Activated T-cell treated with anti-CD3 and anti-CD28 coated beads for 1 hour (primary cell): ENCODE measurements at places on chromosomes 2 and 18.

DNA sequence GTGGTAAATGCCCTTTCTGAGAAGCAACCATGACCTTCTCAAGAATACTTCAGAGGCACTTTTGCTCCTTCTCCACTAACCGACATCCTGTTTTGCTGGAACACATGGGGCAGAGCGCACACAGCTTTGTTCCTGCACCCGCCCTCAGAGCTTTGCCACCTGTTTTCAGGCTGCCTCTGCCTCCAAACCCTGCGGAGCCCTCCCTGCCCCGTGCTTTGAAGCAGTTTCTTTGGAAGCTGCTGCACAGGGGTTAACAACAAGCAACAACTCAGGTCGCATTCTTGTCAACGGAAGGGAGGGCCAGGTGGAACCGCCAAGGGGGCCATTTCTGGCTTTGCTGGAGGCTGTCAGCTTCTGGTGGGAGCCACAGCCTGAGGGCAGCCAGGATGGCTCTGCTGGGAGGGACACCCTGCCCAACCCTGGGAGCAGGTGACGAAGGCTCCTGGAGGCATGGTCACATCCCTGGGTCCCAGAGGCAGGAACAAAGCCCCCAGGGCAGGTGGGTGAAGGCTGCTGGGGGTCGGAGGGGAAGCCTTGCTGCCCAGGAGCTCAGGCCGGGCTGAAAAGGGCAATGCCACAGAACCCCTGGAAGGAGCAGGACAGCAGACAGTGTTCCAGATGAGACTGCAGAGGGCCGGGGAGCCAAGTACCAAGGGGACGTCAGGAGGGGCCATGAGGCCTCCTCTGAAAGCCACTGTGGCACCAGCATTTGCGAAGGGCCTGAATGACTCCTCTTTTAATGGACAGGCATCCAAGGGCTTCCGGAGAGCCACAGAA, 46.8 kb downstream of the MRPS5 start:
- peak; percentile 55 for DNase-seq

DNA sequence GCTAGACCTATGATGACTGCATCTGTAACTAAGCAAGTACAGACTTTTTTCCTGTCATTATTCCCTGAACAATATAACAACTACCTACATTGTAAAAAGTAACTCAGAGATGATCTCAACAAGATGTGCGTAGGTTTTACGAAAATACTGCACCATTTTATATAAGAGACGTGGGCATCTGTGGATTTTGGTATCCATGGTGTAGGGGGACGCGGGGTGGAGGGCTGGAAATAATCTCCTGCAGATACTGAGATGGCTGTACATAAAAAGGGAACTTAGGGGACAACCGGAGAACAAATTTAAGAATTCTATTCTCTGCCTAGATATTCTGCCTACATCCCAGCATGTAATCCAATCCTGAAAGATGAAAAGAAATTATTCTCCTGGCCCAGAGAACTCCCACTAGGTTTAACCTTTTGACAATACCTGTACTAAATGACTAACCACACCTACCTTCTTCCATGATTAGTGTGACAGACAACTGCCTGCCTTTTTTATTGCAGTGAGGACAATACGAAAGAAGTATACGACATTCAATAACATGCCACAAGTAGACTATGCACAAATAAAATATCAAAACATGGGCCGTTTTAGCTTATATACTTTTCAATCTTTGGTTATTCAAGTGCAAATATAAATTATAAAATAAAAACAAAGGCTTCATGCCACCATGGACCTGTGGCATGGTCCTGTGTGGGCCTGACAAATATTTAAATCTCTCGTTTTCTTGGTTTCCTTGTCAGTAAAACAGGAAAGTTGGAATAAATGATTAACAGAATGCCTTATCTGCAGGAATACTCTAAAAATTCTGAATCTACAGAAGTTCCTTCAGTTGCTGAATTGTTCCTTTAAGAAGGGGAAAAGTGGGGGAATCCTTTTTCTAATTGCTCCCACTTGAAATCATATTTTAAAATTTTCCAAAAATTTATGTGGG, 46.3 kb downstream of the RTN4 start:
- no peak for DNase-seq

DNA sequence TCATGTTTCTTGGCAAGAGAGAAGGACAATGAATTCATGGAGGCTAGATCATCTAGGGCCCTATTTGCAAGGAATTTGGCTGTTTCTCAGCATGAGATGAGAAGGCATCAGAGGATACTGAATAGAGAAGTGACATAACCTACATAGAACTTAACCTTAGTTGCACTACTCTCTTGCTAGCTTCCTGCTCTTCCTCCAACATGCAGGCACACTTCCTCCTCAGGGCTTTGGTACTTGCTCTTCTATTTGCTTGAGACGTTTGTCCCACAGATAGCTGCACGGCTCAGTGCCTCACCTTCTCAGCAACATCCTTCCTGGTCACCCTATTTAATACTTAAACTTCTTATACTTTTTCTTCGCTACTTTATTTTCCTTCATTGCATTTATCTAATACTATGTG, 20.0 kb upstream of the LANCL1 start:
- no peak for DNase-seq

DNA sequence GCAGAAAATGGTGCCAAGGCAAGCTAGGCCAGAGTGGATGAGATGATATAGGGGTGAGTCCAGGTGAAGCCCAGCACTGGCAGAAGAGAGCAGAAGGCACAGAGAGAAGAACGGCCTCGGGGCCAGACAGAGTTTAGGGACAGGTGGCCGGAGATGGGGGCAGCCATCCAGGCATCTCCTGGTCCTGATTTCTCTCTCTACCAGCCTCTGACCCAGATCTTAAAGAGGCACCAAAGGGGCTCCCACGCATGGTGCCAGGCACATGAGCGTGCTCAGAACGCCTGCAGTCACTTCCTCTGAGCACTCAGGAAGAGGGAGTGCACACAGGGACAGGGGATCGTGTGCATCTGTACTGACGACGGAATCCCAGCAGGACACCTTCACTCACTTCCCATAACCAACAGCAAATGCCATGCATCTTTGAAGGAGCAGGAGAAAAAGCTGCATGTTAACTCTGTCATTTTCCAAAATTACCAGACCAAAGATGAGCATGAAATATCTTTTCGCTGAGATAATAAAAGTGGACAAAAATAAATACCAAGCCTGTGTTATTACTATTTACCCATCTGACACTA, 427.8 kb upstream of the MYT1L start:
- DNase-seq = no peak

DNA sequence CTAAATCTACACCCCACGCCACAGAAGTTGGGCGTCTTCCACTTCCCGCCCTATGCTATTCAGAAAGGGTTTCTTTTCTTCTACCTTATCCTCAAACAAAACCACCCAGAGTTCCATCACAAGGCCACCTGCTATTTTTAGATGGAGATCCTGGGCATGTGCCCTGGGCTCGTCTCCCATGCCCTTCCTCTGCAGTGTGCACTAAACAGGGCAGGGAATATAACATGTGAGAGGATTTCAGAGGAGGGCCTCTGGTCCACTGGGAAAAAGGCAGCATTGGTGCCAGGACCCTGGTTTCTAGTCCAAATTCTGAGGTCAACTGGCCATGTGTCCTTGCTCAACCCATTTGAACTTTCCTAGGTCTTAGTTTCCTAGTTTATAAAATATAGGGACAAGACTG, 320.0 kb downstream of the NCKAP5 start:
- no peak for DNase-seq

GRCh38 chr2:29700560-29700959, 220.8 kb downstream of the ALK start:
- no peak for DNase-seq

- no peak for DNase-seq
Measured at GRCh38 chr2:162188451-162188850, 36.4 kb upstream of the GCG start.

GRCh38 chr2:232574674-232575403, 24.4 kb downstream of the EIF4E2 start:
- DNase-seq = no peak

DNA sequence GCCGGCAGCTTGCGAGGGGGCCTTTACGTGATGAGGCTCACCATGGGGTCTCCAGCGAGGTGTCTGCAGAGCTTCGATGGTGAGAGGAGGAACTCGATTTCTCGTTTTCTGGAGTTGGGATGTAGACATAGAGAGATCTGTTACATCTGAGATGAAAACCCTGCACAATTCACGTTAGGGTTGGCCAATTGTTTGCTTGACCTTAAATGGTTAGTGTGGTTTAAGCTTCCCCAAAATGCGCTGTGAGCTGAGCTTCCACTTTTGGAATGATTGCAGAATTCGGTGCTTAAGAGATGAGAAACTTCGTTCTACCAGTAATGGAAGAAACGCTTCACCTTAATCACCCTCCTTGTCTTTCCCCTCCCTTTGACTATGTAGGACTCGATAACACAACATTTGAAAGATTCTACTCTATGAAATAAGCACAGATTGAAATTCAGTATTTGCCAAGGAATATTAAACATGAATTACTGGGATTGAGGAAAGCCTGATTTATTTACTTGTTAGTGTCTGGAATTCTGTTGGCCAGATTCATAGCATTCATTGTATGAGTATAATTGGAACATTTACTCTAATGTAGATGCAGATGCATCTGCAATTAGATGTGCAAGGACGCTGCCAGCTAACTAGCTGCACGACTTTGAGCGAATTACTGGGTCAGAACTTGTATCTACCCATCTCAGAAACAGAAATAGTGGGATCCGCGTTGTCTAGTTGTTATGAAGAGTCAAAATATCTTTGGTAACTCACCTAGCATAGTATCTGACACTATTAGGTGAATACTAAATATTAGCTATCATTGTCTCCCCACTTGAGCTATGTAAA, 1.6 kb upstream of the KLF7 start:
- no peak for DNase-seq

GRCh38 chr2:62897187-62897827, 153.3 kb upstream of the OTX1 start:
- no peak for DNase-seq

DNA sequence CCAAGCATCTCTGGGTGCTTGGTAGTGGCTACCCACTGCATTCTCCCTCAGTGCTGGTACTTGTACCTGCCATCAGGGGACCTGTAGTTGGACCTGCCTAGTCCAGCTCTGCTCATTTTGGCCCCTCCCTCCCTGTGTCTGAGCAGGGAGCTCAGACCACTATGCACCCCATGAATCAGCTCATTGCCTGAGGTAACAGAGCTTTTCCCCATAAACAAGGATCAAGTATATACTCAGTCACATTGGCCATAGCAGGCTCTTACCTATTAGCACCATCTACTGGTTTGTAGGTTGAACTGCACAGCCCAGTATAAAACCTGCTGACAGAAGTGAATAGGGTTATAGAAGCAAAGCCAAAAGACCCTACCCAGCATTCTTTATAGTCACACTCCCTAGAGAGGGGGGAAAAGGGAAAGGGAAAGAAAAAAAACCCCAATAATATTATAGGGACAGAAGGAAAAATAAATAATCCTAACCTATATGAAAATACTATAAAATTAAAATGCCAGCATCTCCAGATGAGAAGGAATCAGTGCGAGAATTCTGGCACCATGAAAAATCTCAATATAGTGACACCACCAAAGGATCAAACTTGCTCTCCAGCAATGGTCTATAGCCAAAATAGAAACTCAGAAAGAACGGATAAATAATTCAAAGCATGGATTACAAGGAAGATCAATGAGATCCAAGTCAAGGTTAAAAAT, 6.9 kb upstream of the FLACC1 start:
- DNase-seq = no peak

- DNase-seq = no peak
Measured at GRCh38 chr2:157989227-157989626, 112.4 kb upstream of the UPP2 start.

- no peak for DNase-seq
Measured at GRCh38 chr2:58027029-58027428, 19.6 kb upstream of the VRK2 start.

- no peak for DNase-seq
Measured at GRCh38 chr2:171412571-171413175, 21.1 kb downstream of the METTL8 start.

GRCh38 chr18:12283256-12283655, 24.8 kb upstream of the TUBB6 start:
- no peak for DNase-seq

DNA sequence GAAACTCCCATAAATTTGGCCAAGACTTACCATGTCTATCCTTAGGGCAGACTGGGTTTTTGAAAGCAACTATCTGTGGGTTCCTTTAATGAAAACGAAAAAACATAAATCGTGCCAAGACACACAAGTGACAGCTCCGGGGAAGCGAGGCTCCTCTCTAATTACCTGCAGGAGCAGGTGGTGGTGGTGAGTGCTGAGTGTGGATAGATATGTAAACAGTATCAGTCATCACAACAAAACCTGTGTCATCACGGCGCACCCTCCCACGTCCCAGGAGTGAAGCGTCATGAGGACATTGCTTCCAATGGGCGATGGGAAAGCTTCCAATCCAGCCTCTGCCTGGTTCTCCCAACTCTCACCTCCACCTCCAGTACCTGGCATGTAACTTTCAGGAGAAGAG, 31.3 kb downstream of the ACKR3 start:
- no peak for DNase-seq

GRCh38 chr18:55455938-55456337, 132.1 kb downstream of the TCF4 start:
- no peak for DNase-seq

DNA sequence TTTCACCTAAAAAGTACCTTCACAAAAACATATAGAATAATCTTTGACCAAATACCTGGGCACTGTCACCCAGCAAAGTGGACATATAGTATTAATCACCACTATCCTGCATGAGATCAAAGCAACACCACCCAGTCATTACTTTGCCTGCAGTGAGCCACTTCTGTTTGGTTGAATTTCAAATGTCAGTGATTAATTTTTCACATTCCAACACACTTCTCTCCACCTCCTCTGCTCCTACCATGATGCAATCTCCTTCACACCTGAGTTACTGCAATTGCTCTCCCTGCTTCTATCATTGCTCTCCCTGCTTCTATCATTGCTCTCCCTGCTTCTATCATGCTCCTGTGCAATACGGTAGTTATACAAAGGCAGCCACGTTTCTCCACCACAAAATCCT, 106.1 kb upstream of the NETO1 start:
- DNase-seq = no peak

- no peak for DNase-seq
Measured at GRCh38 chr2:30653847-30654246, 153.4 kb downstream of the CAPN13 start.

DNA sequence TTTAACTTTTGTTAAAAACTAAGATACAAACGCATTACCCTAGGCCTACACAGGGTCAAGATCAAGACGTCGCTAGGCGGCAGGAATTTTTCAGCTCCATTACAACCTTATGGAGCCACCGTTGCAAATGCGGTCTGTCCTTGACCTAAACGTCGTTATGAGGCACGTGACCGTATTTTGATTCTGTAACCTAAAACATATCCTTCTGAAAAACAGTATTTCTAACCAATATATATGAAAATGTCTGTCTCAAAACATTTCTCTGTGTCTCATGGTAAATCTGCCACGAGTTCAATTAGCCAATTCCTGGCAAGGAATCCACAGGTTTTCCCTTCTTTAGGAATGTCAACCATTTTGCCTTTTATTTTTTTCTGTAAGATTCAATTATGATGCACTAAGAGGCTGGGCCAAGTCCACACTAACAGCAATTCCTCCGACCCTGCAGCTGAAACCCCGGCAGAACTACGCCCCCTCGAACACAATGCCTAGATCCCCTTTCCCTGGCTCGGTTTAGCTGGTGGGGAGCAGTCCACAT, 1.7 kb downstream of the RTN4 start:
- no peak for DNase-seq
